ENCODE measurements at places on chromosomes 13 and 19.

- H3K27me3 ChIP-seq: no peaks in the 10 kb centered on the region
- DNase-seq: no peak
- H3K4me1 ChIP-seq: no peaks in the 10 kb centered on the region
- no peaks in the 10 kb centered on the region for H3K36me3 ChIP-seq
- no peak overlapping the region for H3K4me3 ChIP-seq
- no peak overlapping the region for H3K27ac ChIP-seq
Observed at GRCh38 chr13:47166336-47166735, 269.5 kb upstream of the HTR2A start.

- H3K4me1 ChIP-seq: no peaks in the 10 kb centered on the region
- no peaks in the 10 kb centered on the region for H3K27me3 ChIP-seq
- no peak overlapping the region for H3K27ac ChIP-seq
- H3K36me3 ChIP-seq: no peaks in the 10 kb centered on the region
Observed at GRCh38 chr13:103134271-103134670, 68.1 kb upstream of the SLC10A2 start.

DNA sequence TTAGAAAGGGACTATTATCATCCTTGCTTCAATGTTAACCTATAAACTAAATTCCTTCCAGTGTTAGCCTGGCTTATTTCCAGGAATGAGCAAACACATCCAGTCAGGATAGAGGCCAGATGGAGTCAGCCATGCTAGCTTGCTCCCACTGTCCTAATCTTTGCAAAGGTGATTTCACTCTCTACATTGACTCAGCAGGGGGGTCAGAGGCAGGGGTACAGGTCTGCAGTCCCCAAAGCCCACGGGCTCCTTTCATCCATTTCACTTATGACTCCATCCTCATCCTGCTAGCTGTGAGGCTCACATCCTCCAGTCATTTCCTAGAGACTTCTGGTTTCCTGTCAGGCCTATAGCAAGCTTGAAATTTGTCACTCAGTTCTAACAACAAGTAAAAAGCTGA lies 63.4 kb upstream of the CEACAM8 start:
- DNase-seq: peak; percentile 5
- no peak overlapping the region for H3K4me3 ChIP-seq
- no peaks in the 10 kb centered on the region for H3K36me3 ChIP-seq
- H3K27ac ChIP-seq: no peak overlapping the region
- peaks cover 6% of the 10 kb centered on the region for H3K27me3 ChIP-seq

DNA sequence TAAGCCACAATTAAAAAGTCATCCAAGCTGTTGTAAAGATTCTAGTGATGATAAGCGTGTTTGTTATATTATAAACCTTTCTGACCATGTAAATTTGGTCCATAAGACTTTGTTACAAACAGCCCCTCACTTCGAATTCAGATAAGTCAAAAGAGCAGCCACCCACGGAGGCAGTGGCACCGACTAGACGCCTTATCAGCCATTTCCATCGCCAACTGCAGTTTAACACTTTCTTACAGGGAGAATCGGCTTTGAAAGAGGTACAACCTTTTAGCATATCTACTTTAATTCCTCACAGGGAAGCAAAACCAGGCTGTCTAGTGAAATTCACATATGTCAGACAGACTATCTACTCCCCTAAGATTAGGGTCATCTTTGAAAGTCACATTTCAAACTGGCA lies 47.5 kb downstream of the SOX21 start:
- H3K4me1 ChIP-seq: peaks cover 59% of the 10 kb centered on the region
- peaks cover 9% of the 10 kb centered on the region for H3K36me3 ChIP-seq
- no peak for DNase-seq

DNA sequence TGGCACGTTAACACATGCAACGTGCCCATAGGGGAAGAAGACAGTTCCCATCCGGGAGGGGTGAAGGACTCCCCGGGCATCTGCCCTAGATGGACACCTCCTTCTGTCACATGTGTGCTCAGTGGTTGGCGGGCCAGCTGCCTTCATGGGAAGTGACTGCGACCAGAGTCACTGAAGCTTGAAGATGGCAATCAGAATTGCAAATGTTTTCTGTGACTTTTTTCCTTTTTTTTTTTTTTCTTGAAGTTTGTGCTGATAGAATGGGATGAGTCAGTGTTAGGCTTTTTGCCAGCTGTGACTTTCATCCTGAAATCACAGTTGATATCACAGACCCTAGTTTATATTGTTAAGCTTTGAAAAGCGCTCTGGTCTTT lies 109.2 kb upstream of the MCF2L start:
- H3K4me1 ChIP-seq: no peaks in the 10 kb centered on the region
- H3K36me3 ChIP-seq: peaks cover 8% of the 10 kb centered on the region

- H3K27me3 ChIP-seq: peaks cover 44% of the 10 kb centered on the region
- H3K36me3 ChIP-seq: no peaks in the 10 kb centered on the region
- no peaks in the 10 kb centered on the region for H3K4me1 ChIP-seq
- H3K27ac ChIP-seq: no peak overlapping the region
Observed at GRCh38 chr13:98133946-98134345, 8.9 kb upstream of the FARP1 start.

DNA sequence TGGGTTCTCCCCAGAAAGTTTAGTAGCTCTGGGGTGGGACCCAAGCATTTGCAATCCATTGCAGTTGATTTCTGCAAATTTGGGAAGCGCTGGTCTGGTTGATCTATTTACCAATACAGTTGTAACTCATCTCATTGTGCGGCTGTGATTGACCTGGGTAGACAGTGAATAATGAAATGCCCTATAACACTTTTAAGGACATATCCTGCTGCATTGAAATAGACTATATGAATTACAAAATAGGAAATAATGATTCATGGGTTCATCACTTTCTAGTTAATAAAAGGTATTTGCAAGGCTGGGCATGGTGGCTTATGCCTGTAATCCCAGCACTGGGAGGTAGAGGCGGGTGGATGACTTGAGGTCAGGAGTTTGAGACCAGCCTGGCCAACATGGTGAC lies 59.0 kb upstream of the FARP1 start:
- no peaks in the 10 kb centered on the region for H3K27me3 ChIP-seq
- no peak overlapping the region for H3K4me3 ChIP-seq
- DNase-seq: no peak
- no peaks in the 10 kb centered on the region for H3K36me3 ChIP-seq
- no peaks in the 10 kb centered on the region for H3K4me1 ChIP-seq

DNA sequence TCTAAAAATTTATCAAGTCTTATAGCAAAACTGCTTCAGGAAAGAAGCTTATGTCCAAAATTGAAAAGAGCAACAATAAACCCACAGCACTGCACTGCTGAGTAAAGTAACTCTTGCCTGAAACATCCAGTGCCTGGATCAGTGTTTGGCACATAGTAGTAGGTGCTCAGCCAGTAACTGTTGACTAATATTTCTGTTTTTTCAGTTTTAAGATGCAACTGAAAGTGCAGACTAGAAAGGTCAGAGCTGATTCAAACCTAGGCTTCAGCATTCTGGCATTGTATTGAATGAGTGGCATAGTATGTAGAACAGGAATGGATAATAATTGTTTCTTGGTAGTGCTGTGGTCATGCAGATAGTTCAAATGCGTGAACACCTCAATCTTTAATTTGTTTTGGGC lies 67.6 kb downstream of the UBL3 start:
- H3K4me3 ChIP-seq: no peak overlapping the region
- peaks cover 25% of the 10 kb centered on the region for H3K4me1 ChIP-seq
- H3K27me3 ChIP-seq: no peaks in the 10 kb centered on the region
- DNase-seq: peak; percentile 40
- H3K27ac ChIP-seq: no peak overlapping the region
